ENCODE measurements at places on chromosomes 5 and 9.

- no peak for DNase-seq
These were observed 127.7 kb downstream of the DIRAS2 start for GRCh38 chr9:90514877-90515276.

- DNase-seq: no peak
These were observed 14.5 kb downstream of the BRD9 start for GRCh38 chr5:878125-878524.

- no peak for DNase-seq
These were observed 40.6 kb downstream of the FAM219A start for GRCh38 chr9:34417734-34418133.

GRCh38 chr5:147520450-147520849, 10.6 kb upstream of the DPYSL3 start:
- no peak for DNase-seq

- DNase-seq: no peak
These were observed 96.0 kb downstream of the LIX1 start for GRCh38 chr5:97046270-97046982.

DNA sequence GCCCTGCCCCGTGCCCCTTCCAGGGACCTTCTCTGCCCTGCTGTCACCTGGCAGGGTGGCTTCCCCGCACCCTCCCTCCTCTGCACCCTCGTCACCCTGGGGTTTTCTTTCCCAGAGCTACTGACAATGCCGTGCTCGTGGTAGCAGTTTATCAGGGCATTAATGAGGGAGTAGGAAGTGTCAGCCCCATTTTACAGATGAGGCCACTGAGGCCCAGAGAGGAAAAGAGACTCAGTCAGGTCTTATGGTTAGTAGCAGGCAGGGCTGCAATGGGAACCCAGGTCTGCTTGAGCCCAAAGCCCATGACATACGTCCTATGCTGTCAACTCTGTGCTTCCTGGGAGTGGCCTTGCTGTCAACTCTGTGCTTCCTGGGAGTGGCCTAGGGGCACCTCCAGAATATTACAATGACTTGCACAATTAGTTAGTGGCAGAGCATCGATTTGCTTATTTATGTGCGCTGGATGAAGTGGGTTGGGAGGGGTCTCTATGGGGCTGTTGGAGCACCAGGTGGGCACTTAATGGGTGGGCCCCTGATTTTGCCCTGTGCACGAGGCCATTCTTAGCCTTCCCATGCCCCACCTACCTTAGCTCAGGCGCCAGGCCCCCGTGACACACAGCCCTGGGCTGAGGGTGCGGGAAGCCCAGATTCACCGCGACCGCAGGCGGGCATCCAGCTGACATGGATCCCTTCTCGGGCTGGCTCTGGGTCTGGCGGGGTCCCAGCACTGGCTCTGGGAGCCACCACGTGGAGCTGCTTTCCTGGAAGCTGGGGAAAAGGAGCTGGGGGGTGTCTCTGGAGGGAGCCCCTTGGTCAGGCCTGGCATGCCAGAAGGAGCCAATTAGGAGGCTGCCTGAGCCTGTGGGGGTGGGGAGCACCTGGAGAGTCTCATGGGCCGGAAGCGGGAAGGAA, 82.0 kb upstream of the ORM1 start:
- DNase-seq: no peak

DNA sequence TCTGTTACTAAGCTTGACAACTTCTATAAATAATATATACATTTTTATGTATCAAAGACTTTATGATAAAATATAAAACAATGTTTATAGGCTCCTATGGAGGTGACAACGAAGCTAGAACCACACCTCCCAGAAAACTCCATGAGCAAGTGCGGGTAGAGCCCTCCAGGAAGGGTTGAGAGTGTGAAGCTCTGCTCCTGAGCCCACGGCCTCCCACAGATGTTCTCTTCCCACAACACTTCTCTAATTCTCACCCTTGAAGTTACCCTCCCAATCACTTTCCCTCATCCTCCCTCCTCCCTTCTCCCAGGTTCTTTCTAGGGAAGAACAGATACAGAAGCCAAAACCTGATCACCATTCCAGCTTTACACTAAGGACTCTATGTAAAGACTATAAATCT, 427.6 kb downstream of the SPOCK1 start:
- no peak for DNase-seq

DNA sequence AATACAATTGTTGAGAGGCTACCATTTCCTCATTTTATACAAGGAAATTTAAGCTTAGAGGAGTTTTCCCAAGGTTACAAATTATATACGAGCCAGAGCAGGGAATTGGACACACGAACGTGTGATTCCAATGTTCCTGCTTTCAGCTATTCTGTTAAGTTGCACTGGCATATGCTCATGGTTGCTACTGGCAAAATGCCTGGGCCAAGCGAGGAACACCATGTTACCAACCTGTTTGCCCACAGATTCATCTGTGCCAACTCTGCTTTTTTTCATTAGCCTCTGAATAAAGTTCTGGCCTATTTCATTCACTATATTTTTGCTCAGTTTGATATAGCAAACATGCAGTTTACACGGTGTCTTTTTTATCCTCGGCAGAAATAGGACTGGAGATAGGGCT, 5.1 kb upstream of the C5orf46 start:
- no peak for DNase-seq

DNA sequence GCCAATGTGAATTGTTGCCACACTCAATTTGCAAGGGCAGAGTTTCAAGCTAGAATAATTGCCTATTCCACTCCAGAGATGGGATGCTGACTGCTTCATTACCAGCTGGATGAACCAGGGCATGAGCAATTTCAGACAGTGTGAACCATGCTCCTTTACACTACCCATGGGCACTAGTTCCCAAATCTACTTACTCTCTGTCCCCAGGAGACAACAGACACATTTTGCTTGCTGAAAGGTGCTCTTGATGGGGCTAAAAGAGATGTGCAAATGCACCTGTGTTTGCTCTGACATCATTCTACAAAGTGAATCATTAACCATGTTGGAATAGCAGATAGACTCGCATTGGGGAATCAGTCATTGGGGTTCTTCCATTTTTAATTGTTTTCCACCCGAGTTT, 522.3 kb upstream of the NUDT12 start:
- DNase-seq: no peak

GRCh38 chr5:132342291-132343180, 27.0 kb upstream of the SLC22A5 start:
- DNase-seq: no peak

GRCh38 chr5:140632366-140633020, 482 bp downstream of the CD14 start:
- DNase-seq: no peak

DNA sequence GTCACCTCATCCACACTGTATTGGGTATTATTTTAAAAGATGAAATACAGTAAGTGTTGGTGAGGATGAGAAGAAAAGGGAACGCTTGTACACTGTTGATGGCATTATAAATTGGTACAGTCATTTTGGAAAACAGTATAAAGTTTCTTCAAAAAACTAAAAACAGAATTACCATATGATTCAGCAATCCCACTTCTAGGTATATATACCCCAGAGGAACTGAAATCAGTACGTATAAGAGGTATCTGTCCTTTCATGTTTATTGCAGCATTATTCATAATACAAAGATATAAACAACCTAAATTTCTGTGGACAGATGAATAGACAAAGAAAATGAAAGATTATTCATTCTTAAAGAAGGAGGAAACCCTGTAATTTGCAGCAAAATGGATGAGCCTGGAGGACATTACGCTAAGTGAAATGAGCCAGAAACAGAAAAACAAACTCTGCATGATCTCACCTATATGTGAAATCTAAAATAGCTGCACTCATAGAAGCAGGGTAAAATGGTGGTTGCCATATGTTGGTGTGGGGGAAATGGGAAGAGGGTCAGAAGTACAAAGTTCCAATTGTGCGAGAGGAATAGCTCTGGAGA, 191.6 kb downstream of the TRIM36 start:
- no peak for DNase-seq

- DNase-seq: no peak
These were observed 6.7 kb downstream of the FAM114A2 start for GRCh38 chr5:154031937-154032489.

DNA sequence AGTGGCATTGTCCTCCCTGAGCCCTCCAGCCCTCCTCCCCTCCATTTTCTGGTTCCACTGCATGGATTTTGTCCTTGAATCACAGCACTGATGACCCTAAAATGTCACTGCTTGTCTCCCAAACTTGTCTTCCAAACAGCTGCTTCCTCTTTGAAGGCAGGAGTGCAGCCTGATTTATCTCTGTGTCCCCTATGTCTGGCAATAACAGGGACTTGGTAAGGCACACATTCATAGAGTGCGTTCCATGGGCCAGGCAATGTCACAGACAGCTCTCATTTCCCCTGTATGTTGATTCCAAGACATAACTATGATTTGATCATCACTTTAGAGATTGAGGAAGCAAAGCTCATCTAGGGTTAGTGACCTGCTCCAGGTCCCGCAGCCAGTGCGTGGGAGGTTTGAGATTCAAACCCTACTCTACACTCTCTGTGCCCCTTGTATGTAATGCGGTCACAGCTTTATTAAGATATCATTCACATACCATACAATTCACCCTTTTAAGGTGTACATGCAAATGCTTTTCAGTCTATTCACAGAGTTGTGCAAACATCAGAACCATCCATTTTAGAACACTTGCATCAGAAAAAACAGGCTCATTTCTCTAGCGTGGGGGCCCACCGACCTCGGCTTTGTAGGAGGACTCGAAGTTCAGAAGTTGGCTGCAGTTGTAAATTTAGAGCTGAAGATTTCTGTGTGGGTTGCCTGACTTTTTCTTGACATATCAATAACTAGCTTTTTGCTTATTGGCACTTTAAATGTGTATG, 28.4 kb upstream of the BOD1 start:
- no peak for DNase-seq

- no peak for DNase-seq
These were observed 29.2 kb downstream of the PCDHGC5 start for GRCh38 chr5:141517880-141518617.

DNA sequence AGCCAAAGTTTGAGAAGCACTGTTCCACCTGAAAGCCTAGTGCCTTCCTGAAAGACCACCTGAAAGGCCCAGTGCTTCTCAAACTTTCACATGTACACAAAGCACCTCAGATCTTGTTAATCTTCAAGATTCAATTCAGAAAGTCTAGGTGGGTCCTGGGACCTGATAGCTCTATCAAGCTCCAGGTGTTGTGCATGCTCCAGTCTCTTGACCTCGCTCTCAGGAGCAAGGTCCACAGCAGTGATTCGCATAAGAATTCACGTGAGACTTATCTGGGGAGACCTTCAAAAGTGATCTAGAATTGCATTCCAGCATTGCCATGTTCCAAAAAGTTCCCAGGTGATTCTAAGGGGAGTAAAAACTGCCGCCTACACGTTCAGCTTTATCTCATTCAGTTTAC, 102.1 kb downstream of the PIK3R1 start:
- DNase-seq: no peak

DNA sequence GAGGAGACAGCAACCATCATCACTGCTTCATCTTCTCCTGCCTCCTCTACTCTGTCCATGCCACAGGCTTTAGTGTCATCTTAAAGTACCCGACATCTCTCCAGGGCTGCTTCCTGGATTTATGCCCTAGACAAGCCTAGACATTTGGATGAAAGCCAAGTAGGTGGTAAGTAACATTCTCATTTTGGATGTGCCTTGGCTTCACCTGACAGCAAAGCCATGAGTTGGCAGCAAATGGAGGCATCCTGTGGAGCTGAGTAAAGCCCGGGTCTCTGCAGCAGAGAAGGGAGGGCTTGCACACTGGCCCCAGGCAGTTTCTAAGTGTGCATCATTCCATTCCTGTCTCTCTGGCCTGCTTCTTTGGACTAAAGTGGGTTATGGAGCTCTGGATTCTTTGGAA, 299.1 kb downstream of the DMAC1 start:
- no peak for DNase-seq

- no peak for DNase-seq
These were observed 116.3 kb upstream of the EPB41L4A start for GRCh38 chr5:112535356-112535755.

GRCh38 chr9:14868772-14869583, 41.2 kb downstream of the FREM1 start:
- DNase-seq: no peak

DNA sequence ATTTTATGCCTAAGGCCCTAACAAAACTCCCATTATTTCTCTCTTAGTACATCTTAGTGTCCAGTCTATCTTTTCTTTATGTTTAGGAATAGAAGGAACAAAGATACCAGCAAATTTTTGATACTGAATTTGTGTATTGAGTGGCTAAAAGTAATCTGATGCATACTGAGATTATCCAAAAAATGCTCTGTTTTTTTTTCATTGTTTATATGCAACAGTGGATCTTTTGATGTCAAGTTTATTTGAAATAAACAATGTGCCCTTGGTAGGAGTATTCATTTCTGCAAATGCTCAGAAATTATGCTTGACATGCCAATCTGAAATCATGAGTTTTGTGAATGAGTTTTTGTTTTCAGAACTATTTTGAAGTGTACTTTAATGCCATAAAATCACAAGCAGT, 58.7 kb downstream of the CCDC192 start:
- no peak for DNase-seq

DNA sequence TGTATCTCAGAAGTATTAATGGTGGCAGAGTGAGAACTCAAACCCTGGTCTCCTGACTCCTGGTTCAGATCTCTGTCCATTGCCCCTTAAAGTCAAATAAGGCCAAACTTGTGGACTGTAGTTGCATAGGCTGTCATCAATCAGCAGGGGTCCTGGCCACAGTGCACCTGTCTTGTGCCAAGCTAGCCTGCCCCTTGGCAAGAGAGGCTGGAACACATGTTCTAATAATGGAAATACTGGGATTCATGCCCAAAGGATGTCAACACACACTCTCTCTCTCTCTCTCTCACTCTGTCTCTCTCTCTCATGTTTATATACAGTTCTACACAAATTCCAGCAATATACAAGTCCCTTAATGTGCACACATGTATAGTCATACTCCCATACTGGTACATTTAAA, 44.3 kb downstream of the GLRA1 start:
- DNase-seq: no peak

DNA sequence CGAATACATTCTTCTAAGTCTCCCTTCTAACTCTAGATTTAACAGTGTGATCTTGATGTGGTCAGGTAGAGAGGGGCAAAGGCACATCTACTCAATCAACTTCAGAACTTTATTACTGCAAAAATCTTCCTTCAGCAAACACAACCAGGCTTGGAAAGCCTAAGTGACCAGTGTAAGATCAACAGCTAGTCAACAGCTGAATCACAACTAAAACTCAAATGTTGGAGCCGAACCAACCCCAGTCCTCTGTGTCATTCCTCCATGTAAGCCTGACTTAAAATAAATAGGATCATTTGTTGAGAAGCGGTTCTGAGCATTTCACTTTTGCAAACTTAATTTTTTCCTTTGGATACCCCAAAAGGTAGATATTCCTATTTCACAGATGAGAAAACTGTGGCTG, 352.7 kb downstream of the EBF1 start:
- DNase-seq: no peak

All from non-pigmented ciliary epithelial cell (primary cell).